ENCODE measurements at places on chromosomes 4 and X.
A peak's percentile ranks its signal among the peaks of the same experiment; 100 is the strongest.

GRCh38 chr4:118360106-118360505 is 7.3 kb upstream of the PRSS12 start:
- no peak for DNase-seq

GRCh38 chrX:15499976-15500375 is 631 bp upstream of the BMX start:
- no peak for DNase-seq

DNA sequence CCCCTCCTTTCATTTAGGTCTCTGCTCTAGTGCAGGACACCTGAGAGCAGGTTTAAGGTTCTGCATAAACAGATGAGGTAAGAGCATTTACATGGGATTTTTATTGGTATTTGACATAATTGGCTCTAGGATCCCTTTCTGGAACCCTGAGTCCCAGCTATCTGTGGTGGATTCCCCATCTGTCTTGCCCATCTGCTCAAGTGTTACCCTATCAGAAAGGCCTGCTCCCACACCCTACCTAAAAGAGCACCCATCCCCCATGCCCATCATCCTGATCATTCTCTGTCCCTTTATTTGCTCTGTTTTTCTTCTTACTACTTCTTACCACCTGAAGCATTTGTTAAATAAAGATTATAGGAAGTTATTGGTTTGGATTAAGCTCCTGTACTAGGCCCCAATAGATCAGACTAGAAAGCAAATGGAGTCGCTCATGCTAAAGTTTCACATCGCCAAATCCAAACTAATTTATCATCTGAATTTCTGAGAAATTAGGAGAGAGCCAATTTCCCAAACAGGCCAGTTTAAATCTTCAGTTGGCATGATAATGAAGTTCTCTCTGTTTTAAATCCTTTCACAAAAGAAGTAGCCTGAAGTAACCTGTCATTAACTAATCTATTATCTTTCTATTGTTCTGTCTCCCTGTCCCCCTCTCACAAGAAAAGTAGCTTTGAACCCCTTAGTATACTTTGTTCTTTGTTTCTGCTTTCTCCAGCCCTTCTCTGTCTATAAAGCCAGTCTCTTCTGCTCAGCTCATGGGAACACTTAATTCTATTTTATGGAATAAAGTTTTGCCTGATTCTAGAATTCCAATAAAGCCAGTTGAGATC is 178.6 kb downstream of the ZNF674 start:
- DNase-seq = no peak

GRCh38 chr4:108787106-108787505 is 24.3 kb upstream of the ETNPPL start:
- no peak for DNase-seq

- DNase-seq = no peak
These were observed 25.9 kb downstream of the LIAS start for GRCh38 chr4:39484582-39485272.

DNA sequence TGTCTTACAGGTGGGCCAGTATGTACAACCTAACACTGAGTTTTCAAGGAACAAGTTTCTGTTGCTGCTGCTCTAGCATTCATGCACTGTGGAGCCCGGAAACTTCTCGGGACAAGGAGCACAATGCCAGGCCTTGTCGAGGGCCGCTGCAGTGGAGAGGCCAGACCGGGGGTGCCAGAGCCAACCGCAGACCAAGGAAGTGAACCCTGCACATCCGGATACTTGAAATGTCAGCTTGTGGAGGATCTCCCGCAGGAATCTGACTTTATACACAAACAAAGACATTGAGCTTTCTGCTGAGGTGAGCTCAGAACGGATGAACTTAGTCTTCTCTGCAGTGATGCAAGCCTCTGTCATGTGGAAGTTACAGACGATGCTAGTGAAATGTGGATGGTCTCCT is 99.5 kb downstream of the ZNF827 start:
- DNase-seq = no peak

DNA sequence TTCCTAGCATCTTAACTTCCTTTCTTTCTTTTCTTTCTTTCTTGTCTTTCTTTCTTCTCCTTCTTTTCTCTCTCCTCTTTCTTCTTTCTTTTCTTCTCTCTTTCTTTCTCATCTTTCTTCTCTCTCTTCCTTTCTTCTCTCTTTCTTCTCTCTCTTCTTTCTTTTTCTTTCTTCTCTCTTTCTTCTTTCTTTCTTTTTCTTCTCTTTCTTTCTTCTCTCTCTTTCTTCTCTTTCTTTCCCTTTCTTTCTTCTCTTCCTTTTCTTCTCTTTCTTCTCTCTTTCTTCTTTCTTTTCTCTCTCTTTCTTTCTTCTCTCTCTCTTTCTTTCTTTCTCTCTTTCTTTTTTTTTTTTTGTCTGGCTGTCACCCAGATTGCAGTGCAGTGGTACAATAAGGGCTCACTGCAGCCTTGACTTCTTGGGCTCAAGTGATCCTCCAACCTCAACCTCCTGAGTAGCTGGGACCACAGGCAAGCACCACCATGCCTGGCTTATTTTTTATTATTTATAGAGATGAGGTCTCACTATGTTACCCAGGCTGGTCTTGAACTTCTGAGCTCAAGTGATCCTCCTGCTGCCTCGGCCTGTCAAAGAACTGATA is 17.5 kb downstream of the NMU start:
- no peak for DNase-seq

DNA sequence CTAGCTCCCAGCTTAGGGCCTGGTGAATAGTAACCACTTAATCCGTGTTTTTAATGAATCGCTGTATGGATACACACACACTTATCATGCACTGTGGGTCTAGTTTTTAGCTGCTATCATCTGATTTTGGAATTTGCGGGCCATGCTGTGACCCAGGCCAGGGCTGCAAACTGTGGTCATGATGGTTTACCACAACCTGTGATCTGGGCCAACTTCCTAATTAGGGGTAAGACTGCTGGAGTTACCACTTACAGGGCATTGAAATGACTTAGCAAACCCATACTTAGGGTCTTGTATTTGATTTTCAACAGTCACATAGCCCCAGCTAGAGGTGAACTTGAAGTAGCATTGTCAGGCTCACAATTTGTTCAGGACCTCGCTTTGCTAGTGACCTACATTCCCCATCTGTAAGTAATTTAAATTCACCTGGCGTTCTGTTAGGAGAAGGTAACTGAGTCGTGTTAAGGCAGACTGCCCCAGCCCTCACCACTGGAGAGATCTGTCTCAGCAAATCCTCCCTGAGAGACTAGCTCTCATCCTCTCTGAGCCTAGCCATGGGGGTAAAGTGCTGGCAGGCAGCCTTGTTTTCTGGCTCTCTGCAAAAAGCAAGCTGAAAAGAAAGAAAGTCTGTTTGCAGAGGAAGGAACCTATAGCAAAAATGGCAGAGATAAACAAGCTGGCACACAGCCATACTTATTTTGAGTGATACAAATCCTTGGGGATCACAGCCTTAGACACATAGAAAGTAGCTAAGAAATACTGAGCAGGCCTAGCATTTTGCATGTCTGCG is 33.8 kb upstream of the EGFL6 start:
- DNase-seq = no peak

DNA sequence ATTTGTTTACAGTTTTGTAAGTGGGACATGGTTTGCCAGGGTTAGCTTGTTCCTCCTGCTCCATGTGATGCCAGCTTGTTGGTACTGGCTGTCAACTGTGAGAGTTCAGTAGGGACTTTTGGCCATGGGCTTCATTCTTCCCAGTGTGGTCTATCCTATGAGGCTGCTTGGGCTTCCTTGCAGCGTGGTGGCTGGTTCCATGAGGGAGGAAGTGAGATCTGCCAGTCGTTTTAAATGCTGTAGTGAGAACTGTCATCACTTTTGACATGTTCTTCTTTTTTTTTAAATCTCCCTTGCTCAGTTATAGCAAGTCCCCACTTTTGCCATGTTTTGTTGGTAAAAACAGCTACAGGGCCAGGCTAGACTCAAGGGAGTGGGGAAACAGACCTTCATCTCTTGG is 15.9 kb downstream of the NSD2 start:
- DNase-seq = no peak

DNA sequence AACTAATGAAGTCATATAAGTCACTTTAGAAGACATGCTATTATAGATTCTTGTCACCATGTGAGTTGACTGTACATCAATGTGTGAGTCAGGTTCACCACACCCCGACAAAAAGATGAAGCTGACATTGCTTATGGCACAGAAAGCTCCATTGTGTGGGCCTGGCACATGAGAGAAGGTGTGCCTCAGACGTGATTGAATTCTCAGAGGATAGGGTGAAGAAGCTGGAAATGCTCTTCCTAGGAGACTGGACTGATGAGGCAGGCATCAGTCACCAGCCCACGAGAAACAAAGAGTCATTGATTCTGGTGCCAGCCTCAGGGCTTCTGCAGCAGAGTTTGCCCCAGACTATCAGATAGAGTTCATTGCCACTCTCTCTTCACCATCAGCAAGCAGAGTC is 35.9 kb upstream of the LRAT start:
- DNase-seq = no peak

GRCh38 chr4:135434936-135435335 is 1233.3 kb upstream of the PABPC4L start:
- no peak for DNase-seq

GRCh38 chrX:154534526-154535322 is 11.9 kb downstream of the G6PD start:
- DNase-seq = no peak

GRCh38 chr4:131427000-131427399 is 1722.1 kb upstream of the PCDH10 start:
- no peak for DNase-seq

DNA sequence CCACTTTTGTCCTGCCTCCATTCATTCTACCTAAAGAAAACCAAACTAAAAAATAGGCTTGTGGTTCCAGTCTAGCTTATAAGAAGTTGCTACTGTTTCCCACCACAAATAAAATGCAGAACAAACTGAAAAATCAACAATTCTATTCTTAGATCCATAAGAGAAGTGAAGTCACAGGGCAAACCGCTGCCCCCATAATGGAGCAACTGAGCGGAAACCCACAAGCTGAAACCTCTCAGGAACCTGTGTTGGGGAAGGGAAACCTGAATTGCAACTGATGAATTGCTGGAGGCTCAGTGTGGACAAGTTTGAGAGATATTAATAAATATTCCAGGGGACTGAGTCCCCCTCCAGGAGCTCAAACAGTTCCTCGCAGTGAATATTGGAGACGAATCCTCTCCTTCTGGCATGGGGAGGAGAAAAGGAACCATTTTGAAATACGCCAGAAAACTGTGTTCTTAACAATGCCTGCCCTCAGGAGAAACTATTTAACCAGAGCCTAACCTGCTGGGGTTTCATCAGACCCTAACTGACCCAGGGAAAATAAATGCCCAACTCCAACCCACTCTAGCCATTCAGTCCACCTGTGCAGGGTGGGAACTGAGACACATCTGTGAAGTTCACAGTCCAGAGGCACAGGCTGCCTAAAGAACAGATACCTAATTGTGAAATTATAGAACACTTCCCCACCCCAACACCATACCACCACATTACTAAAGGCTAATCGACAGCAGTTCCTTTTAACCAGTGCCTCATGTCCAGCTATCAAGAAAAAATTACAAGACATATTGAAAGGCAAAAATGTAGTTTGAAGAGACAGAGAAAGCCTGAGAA is 22.8 kb upstream of the SH3RF1 start:
- no peak for DNase-seq

- no peak for DNase-seq
These were observed 494.9 kb downstream of the IDS start for GRCh38 chrX:149010013-149010852.

DNA sequence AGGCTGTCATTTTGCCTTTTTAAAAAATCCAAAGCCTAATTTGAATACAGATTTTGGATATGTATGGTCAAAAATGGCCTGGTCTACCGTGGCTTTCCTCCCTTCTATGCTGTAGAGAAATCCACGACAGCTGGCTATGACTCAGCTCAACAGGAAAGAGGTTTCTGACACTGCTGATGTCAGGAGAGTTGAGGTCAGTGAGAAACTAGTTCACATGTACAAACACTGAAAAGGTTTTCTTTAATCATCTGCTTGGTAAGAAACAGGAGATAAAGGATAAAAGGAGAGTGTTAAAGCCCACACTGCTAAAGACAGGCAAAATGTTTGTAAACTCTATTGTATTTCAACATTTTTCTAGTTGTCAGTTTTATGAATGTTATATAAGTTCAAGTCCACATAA is 113.9 kb downstream of the NYX start:
- no peak for DNase-seq

DNA sequence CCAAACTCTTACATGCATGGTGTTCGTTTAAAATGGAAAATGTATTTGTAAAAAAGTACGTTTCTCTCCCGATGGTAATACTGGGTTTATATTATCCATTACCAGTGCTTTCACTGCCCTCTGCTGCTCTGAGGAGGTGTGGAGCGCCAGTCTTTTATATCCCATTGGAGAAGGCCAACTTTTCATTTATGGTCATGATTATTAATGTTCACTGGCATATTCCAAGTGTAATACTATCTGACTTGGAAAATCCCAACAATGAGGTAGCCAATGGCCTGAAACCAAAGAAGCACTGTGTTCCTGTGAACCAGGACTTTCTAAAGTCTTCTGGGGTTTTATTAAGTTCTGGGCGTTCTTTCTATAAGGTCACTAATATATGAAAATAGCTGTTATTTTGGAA is 80.7 kb downstream of the SYNPO2 start:
- DNase-seq = no peak

- peak; percentile 42 for DNase-seq
These were observed at the start of gene NDUFC1 for GRCh38 chr4:139301821-139302611. TSS of gene NDUFC1 (minus strand) at chr4:139302477. CDS start at chr4:139295798, 6,679 bp downstream.

DNA sequence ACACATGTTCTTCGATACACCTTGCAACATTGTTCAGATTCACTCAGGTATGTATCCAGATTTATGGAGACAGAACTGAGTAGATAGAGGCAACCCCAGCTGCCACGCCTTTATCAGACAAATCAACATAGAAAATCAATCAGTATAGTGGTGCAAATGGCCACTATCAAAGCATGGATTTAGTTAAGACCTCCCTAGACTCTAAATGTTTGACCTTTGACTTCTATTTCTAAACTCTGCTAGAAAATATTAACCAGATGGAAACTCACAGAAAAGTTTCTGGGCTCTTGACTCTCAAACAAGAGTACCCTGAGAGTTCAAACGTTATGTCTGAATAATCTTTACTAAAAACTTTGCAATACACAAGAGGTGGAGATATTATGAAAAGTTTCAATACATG is 411.5 kb downstream of the IQCM start:
- no peak for DNase-seq

GRCh38 chrX:103376118-103376978 is at the start of gene BEX3:
TSS of gene BEX3 (plus strand) at chrX:103376538. CDS start at chrX:103377522, 984 bp downstream.
- no peak for DNase-seq

DNA sequence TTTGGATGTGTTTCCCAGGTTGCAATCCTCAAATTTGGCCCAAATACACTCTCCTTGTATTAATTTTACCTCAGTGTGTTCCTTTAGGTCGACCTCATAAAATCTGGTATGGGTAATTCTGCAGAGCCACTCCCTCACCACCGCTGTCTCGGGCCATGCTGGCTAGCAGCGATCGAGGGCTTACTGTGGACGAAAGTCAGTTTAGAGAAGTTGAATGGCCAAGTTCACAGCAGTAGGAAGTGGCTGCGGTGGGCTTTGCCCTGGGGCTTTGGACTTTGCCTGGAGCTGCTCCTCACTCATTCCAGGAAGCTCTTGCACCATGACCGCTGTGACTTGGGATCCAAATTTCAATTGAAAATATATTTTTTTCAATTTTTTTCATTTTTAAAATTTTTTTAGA is 19.6 kb downstream of the TMEM187 start:
- no peak for DNase-seq
